ENCODE measurements at places on chromosomes 2 and 18. TPM values are rescaled to one million over a fixed set of nuclear protein-coding genes. Genes with fewer than 3 reads are reported as not detected.

- no peak for DNase-seq
Observed at GRCh38 chr18:36527740-36528455, 230.4 kb downstream of the FHOD3 start.

GRCh38 chr2:45930396-45930792 is 278.9 kb downstream of the PRKCE start:
- DNase-seq = no peak

DNA sequence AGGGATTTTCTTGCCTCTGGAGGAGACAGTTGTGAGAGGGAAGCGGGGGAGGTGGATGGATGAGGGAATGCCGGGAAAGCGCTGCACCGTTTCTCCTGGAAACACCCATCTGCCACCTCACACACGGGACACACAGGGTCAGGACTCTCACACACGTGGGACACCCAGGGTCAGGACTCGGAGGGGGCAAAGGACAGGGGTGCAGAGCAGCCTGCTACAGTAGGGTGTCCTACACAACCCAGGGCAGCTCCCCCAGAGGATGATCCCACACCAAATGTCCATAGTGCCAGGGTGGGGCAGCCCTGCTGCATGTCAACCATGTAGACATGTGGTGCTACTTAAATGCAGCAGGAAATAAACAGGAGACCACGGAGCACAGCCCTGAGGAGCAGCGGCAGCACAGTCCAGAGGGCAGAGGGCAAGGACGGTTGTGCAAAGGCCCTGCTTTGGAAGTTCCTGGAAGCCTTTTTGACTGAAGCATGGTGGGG is 5.1 kb downstream of the RAMP1 start:
- DNase-seq = no peak

DNA sequence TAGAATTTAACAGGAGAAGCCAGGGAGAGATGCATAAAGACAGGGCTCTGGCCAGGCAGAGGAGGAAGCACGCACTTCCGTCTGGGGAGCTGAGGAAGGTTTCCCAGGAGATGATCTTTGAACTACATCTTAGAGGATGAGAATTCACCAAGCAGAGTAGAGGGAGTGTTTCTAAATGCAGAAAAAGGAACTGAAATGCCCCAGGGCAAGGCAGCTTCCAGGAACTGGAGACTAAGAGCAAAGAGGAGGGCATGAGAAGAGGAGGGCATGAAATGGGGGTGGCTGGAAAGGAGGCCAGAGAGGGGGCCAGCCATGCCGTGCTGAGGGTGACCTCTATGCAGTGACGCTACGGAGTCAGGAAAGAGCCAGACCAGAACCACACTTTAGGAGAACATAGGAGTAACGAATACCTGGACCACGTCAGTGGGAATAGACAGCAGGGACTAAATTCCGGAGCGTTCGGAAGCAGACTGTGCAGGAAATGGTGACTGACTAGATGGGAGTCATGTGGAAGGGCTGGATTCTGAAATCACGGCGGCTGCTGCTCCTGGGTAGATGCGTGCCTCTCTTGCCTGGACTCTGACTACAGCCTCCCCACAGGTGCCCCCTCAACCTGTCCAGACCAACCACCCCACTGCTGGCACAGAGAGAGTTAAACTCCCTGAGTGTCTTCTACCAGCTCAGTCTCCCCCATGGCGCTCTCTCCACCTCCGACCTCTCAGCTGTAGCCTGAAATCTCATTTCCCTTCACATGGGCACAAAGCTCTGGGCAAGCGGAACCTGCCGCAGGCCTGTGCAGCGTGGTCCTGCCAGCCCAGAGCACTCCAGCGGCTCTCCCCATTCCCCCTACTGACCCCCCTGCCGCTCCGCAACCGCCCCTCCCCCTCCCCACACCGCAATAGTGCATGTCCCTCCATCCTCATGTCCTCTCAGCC is 87.0 kb upstream of the RTN4 start:
- no peak for DNase-seq

MAP3K19 gene
- polyA plus RNA-seq = 0.47 TPM

DNA sequence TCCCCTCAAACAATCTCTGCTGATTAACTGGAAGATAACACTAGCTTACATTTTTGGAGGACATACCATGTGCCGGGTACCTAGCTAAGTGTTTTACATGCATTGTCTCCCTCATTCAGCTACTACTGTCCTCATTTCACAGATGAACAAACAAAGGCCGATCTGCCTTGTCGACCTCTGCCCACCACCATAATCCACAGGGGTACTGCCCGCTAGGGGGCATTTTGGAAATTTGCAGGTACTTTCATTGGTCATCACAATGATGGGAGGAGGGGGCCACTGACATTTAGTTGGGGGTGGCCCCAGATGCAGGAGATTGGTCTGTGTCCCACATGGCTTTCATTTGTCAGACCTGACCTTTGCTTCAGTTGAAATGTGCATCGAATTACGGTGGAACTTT is 3.9 kb upstream of the TMEM163 start:
- DNase-seq = no peak

DNA sequence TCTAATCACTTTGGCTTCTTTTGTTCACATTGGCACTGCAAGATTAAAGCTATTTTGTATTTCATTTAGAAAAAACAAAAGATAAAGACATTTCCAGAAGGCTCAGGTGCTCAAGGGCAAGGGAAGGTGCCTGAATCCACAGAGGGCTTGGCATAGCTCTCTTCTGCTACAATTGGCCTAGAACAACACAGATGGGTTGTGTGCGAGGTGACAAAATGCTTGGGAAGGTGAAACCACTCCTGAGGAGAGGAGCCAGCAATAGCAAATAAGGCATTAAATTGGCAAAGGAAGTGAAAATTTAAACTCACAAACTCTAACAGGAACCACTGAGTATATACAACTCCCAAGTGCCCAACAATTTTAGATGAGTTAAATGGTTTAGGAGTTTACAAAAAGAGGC is 1290.4 kb upstream of the CHAC2 start:
- DNase-seq = no peak

LYG1 gene
- 5.3 TPM for polyA plus RNA-seq

DNA sequence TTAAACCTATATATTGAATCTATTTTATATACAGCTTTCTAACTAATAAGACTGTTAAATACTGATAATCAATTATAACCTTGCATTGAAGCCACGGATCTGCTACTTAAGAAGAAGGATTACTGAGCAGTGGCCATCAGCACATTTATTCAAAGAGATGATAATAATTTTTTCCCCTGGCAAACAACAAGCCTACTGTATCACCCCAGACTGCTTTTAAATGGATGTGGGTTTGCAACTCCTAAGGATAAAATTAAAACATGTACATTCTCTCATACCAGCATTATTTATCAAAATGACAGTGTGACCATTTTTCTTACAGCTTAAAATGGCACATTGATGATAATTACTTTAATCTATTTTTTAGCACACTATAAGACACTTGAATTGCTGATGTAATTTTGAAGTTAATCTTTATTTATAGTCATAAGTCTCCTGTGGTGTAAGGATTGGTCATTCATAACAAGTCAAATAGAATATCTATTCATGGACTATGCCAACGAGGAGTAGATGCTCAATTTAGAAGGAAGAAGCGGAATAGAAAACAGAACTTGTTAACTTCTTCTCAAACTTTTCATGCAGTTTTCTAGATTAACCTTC is 517.7 kb downstream of the METTL4 start:
- no peak for DNase-seq

- DNase-seq = no peak
Observed at GRCh38 chr2:154794406-154794805, 95.9 kb downstream of the KCNJ3 start.

DNA sequence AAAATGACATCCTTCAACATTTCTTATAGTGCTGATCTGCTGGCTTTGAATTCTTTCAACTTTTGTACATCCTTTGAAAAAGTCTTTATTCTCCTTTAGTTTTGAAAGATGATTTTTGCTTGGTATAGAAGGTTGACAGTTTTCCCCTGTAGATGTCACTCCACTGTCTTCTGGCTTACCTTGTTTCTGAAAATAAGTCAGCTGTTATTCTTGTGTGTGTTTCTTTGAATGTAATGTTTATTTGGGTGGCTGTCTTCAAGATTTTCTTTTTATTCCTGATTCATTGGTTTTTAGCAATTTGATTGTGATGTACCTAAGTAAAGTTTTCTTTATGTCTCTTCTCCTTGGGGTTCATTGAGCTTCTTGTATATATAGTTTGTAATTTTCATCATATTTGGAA is 47.6 kb downstream of the ACTR3 start:
- DNase-seq = no peak

GRCh38 chr18:74530584-74530862 is 3.8 kb upstream of the CNDP1 start:
- DNase-seq = no peak

GRCh38 chr2:28419443-28420270 is 27.0 kb downstream of the FOSL2 start:
- DNase-seq = no peak

PROKR1 gene
- 0.45 TPM for polyA plus RNA-seq

DNA sequence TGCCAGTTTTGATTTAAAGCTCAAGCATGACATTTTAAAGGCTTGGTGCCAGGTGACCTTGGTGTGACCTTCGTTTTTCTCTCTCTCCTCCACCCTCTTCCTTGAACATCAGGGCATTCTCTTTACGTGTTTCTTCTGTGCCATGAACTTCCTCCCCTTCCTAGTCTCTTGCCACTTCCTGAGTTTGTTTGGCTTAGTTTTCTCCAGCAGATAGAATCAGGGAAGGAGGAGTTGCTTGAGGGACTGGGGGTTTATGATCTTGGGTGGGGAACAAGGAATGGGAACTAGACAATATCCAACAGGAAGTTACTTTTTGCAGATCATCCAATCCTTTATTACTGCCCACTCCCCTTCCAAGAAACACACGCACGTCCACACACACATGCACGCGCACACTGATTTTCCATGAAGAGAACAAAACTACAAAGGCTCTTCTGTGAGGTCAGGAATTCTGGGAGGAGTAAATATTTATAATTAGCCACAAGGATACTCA is 210.6 kb upstream of the EPAS1 start:
- DNase-seq = no peak

HJURP gene
- 19.1 TPM for polyA plus RNA-seq

GRCh38 chr2:120867290-120868241 is 131.9 kb downstream of the GLI2 start:
- peak; percentile 72 for DNase-seq

ZSWIM2 gene
- not detected for polyA plus RNA-seq

HOXD3 gene
- 21.7 TPM for polyA plus RNA-seq

- DNase-seq = no peak
Observed at GRCh38 chr2:27965841-27966240, 75.3 kb downstream of the BABAM2 start.

GRCh38 chr18:61988100-61988499 is 95.3 kb upstream of the RNF152 start:
- no peak for DNase-seq

IL1F10 gene
- not detected for polyA plus RNA-seq

- no peak for DNase-seq
Observed at GRCh38 chr2:44620189-44620990, 258.6 kb downstream of the CAMKMT start.

REG1B gene
- not detected for polyA plus RNA-seq

GRCh38 chr18:26134107-26134506 is 438 bp downstream of the PSMA8 start:
- DNase-seq = no peak

DNA sequence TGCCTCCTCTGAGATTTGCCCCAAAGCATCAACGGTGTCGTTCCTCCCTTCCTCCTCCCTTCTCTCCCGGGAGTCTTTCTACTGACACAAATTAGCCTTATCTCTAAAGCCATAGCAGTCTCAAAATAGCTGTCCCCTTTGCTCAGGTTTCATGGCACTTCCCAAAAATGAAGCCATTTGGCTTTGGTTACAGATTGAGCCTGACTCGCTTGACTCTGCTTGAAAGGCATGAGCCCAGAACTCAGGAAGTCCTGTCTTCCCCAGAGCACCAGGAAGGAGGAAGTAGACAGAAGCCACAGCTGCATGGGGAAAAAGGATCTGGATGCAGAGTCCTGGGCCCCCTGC is 234.4 kb upstream of the RGPD4 start:
- no peak for DNase-seq

- no peak for DNase-seq
Observed at GRCh38 chr2:241140445-241140840, 8.8 kb downstream of the PASK start.

CD8A gene
- polyA plus RNA-seq = 0.29 TPM

ALPP gene
- polyA plus RNA-seq = 0.13 TPM

DNA sequence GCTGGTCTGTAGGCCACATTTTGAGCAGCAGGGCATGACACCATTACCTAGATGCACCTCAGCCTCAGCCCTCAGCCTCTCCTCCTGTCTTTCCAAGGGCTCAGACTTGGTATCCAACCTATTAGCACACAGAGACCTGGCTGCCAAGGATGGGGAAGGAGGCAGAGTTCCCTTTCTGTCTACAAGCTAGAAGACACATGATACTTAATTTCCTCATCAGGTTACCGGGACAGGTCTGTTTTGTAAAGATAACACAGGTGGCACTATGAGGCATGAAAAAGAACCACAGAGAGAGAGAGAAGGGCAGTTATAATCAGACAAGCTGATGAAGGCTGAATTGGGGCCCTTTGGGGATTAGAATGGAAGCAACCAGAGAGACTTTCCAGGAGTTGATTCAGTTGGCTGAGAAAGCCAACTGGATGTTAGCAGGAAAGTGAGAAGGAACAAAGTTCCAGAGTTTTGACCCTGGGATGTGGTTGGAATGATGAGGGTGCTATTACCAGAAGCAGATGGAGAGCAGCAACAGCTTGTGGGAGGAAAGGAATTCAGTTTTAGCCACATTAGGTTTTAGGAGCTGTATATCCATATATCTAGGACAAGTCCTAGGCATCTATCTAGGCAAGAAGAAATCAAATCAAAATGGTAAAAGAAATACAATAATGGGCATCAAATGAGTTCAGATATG is 46.0 kb upstream of the RMND5A start:
- DNase-seq = no peak

DNA sequence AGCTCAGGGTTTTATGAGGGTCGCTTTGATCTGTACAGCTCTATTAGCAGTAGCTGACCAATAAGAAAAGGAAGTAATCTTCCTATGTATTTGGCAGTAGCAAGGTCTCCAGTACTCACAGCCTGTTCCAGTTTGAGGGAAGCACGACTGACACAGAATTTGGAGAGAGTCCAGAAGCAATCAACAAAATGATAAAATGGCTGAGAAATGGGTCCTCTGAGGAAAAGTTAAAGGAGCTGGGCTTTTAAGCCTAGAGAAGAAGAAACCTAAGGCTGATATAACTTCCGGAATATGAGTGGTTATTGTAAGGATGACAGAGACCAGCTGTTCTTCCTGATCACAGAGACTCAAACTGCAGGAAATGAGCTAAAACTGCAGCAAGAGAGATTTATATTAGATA is 382.8 kb downstream of the GPD2 start:
- peak; percentile 58 for DNase-seq

POTEC gene
- polyA plus RNA-seq = 0.08 TPM

Data from left renal cortex interstitium (tissue), 4 donors.